ENCODE measurements at places on chromosomes 2 and 18. TPM values are rescaled to one million over a fixed set of nuclear protein-coding genes. Genes with fewer than 3 reads are reported as not detected.

- ATAC-seq: no peak
These were observed 112.1 kb downstream of the PLB1 start for GRCh38 chr2:28607730-28608499.

- ATAC-seq: no peak
These were observed 52.7 kb upstream of the ITM2C start for GRCh38 chr2:230812033-230812432.

SULT1C2 gene
- not detected for total RNA-seq

- ATAC-seq: peak; percentile 74
These were observed 209.3 kb upstream of the NCKAP5 start for GRCh38 chr2:133777574-133777960.

SCTR gene
- total RNA-seq: not detected

SPP2 gene
- not detected for total RNA-seq

DNA sequence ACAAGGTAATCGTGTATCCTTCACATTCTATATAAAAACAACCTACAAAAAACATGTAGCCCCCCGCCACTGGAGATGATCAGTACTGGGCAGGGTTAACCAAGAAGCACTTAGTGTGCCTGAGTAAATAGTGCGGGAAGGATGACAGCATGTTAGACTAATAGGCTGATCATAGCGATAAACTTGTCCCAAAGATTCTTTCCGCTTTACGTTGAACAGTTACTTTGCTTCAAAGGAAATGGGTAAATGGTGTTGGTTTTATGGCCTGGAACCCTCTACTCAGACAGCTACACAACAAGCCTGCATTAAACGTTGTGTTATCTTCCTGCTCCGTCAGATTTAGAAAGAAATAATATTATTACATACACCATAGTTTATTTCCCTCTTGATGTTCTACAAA is 67.7 kb downstream of the CTAGE1 start:
- ATAC-seq: no peak

- ATAC-seq: no peak
These were observed 918.1 kb upstream of the LRATD1 start for GRCh38 chr2:13714466-13714865.

- ATAC-seq: no peak
These were observed 21.6 kb downstream of the MAP4K4 start for GRCh38 chr2:101718993-101719571.

GALR1 gene
- not detected for total RNA-seq

- no peak for ATAC-seq
These were observed 44.7 kb upstream of the HK2 start for GRCh38 chr2:74789271-74789670.

NEU2 gene
- total RNA-seq: not detected

DNA sequence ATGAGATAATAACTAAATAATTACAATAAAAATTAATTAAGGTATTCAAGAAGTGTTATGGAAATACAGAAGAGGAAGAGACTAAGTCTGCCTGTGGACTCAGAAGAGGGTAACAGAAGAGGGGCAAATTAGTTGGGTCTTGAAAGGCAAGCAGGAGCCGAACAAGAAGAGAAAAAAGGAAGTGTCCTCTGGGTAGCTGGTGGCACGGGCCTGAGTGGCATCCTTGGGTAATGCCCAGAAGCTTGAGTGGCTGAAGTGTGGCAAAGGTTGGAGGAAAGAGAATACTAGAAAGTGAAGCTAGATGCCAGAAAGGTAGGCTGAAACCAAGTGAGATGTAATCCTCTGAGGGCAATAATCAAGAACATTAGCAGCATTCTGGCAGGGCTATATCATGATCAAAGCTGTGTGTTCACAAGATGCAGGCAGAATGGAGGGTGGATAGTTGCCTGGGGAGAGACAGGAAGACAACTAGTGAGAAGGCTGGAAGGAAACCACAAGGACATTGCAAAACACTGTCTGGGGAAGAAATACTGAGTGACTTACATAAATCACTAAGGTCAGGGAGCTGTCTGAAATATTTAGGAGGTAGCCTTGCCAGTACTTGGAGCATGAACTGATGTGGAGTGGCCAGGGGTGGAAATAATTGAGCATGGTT is 16.2 kb downstream of the DOCK10 start:
- no peak for ATAC-seq

PTRHD1 gene
- 34.9 TPM for total RNA-seq

ACVR2A gene
- 12.1 TPM for total RNA-seq

- no peak for ATAC-seq
These were observed 60.9 kb downstream of the AAK1 start for GRCh38 chr2:69582582-69583176.

- ATAC-seq: no peak
These were observed 15.3 kb downstream of the PELI1 start for GRCh38 chr2:64128943-64129391.

- no peak for ATAC-seq
These were observed 42.0 kb downstream of the CTIF start for GRCh38 chr18:48580782-48581181.

CRYGC gene
- not detected for total RNA-seq

- ATAC-seq: no peak
These were observed 1.6 kb upstream of the IGFBP5 start for GRCh38 chr2:216696751-216697560.

- ATAC-seq: no peak
These were observed 180.4 kb downstream of the TWIST2 start for GRCh38 chr2:239028253-239028619.

HDHD2 gene
- 28.5 TPM for total RNA-seq

- ATAC-seq: peak; percentile 31
These were observed 86.1 kb downstream of the ACVR1 start for GRCh38 chr2:157789933-157790511.

CAPN14 gene
- 191 TPM for total RNA-seq

DNA sequence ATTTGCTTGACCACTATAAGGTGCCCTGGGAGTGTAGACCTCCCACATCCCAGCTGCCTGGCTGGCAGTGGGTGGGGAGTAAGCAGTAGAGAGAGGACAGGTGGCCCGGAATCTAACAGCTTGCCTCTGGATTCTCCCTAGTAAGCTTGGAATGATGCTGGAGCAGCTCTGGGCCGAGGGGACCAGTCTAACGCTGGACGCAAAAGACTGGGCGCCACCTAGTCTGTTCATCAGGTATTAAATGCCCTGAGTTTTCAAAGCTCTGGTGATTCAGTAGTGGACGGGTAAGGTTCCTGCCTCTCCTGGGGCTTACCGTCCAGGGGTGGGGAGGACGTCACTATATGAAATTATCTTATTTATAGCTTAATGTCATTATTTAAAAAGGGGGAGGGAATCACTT is 648 bp upstream of the LYPD6B start:
- ATAC-seq: peak; percentile 51

HSBP1L1 gene
- 15.5 TPM for total RNA-seq

THSD7B gene
- total RNA-seq: 0.88 TPM

GRCh38 chr2:203533676-203534591 is 1.2 kb downstream of the RAPH1 start:
- no peak for ATAC-seq

POMC gene
- total RNA-seq: 0.44 TPM

GRCh38 chr2:233480490-233481202 is 85.9 kb downstream of the USP40 start:
- peak; percentile 75 for ATAC-seq

SFT2D3 gene
- 3.6 TPM for total RNA-seq

- ATAC-seq: no peak
These were observed 12.1 kb upstream of the TWIST2 start for GRCh38 chr2:238835726-238836301.

DNA sequence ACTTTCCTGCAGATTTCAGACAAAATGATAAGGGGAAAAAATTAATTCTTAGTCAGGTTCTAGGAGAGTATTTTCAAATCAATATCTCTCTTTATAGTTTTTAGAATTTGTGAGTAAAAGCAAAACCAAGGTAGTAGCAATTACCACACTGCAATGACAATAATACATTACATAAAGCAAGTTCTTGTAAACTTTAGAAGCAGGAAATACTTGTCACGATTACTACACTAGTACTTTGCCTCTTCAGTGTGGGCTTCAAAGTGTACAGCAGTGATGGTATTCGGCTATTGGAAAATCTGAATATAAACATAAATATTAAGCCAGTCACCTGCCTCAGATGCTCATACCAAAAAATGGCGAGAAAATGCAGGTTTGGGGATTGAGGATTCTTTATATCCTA is 81.0 kb downstream of the ALPK2 start:
- no peak for ATAC-seq

FAM124B gene
- total RNA-seq: 0.36 TPM

DNA sequence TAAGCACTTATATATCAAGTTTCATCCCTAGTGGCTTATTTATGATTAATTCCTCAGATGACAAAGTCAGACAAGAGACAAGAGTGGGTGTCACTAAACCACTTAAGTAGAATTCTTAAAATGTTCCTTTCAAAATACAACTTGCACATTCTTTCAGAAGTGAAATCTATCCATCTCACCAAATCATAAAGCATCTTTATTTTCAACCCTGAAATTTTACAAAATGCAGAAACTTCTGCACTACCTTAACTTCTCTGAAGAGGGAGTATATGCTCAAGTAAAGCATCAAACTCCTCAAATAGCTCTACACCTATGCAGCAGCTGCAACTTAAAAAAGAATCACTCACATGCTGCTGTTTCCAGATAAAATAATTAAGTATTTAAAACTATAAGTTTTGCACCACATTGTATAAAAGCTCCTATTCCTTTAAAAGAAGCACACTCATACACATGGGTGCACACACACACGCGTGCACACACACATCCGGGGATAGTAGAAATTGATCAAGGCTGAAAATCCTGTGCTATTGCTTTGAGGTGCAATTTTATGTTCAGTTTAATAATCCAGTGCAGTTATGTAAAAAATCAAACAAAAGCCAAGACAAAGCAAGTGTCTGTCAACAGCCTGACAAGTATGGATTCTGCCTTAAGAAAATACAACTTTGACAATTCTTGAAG is 244.5 kb downstream of the TCF4 start:
- ATAC-seq: no peak

GRCh38 chr2:206028101-206028500 is 57.9 kb downstream of the INO80D start:
- ATAC-seq: no peak

GRCh38 chr2:35462226-35462998 is 893.2 kb upstream of the CRIM1 start:
- ATAC-seq: no peak

CPS1 gene
- total RNA-seq: 4.7 TPM

DNA sequence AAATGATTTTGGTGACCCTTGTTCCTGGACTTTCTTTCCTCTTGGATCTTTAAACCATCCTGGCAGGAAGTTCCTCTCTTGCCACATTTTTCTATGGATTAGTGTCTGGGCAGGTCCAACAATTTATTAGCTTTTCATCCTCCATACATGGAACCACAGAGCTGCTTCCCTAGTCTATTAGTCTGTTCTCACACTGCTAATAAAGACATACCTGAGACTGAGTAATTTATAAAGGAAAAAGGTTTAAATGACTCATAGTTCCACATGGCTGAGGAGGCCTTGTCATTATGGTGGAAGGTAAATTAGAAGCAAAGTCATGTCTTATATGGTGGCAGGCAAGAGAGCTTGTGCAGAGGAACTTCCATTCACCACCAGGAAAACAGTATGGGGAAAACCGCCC is 122.9 kb downstream of the DDX1 start:
- ATAC-seq: peak; percentile 11

- ATAC-seq: no peak
These were observed 166.6 kb downstream of the XIRP2 start for GRCh38 chr2:167054881-167055280.

DNA sequence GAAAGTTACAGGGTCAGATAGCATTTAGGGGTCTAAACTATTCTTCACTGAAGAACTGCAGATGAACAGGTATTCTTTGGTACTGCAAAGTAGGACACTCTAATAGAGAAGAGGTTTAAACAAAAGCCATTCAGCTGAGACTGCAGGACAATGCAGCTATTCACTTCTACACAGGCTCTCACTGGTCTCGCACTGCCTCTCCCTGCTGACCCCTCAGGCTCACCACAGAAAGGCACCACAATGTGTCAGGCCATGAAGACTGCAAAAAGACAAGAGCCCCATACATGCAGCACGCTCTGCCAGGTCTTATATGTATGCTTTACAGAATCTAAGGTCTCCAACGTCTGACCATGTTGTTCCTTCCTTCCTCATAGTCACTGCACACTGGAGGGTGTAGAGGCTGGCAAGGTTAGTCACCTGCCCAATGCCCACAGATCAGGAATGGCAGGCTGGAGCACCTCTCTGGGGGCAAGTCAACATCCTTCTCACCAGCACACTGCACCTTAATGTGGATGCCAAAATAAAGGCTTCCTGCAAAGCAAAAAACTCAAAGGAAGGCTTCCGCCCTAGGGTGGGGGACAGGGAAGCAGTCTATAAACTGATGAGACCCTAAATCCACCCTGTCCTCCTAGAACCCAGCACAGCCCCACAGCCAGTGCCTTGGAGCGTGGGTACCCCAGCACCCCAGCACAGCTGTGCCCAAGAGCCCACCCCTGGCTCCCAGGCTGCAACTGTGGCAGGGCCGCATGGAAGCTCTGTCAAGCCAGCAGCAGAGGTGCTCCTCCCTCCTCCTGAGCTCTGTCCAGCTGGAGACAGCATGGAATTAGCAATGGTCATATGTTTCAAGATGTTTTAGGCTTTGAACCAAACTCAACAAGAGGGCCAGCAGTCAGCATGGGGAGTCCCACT is 10.7 kb upstream of the RNU4ATAC start:
- peak; percentile 80 for ATAC-seq

Measured in esophagus mucosa (tissue), 1 donor.